ENCODE measurements at places on chromosomes 7 and 10.

GRCh38 chr10:26881600-26882331 is 21.0 kb upstream of the ABI1 start:
- peak; percentile 60 for DNase-seq

GRCh38 chr7:152050547-152050971 is 25.1 kb downstream of the GALNT11 start:
- DNase-seq: no peak

- no peak for DNase-seq
These were observed 130.9 kb downstream of the RSU1 start for GRCh38 chr10:16686054-16686902.

DNA sequence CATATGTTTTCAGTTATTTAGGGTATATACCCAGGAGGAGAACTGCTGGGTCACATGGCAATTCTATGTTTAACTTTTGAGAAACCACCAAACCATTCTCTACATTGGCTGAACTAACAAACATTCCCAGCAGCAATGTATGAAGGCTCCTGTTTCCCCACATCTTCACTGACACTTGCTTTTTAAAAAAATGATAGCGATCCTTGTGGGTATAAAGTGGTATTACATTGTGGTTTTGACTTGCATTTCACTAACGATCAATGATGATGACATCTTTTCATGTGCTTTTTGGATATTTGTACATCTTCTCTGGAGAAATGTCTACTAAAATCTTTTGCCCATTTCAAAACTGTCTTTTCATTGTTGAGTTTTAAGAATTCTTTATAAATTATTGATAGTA is 51.2 kb upstream of the ANAPC16 start:
- DNase-seq: no peak

GRCh38 chr7:157737151-157738065 is 400.6 kb downstream of the DNAJB6 start:
- no peak for DNase-seq

DNA sequence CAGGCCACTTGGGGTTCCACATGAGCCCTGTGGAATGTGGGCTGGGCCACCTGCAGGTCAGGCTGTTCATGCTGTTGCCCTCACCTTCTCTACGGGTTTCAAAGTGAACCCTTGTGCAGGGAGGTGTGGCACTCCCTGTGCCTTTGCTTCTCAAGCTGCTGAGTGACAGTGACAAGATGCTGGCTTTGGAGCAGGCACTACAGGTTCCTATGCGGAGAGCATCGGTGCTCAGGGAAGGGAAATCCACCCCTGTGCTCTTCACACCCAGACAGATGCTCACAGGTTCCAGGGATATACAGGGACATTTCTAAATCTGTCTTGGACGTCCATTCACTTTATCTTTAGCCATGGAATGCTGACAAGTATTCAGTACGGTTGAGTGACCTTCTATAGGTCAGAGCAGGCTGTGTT is 1005.0 kb downstream of the LRMDA start:
- no peak for DNase-seq

- DNase-seq: no peak
These were observed 61.6 kb downstream of the GRK5 start for GRCh38 chr10:119268871-119269506.

DNA sequence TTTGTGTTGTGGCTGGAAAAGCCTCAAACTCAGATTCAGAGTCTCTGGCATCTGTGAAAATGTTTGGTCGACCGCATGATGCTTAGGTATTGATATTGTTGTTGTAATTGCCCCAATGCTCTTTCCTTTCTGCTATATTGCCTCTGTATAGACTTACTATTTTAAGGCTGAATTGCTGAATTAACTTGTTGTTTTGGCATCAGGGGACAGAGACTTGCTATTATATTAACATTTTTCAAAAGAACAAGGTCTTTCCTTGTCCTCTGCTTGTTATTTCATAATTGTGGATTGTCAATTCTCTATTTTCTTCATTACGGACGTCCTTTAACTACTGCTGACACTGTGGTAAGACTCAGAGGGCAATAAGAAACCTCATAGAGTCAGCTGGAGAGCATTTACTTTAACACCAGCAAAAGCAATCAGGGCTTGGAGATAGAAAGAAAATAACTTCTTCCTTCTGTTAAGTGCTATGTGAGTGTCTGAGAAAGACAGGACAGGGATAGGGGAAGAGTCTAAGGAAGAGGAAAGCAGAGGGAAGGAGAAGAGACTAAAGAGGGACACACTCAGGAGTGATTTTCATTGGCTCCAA is 17.6 kb downstream of the CPED1 start:
- no peak for DNase-seq

DNA sequence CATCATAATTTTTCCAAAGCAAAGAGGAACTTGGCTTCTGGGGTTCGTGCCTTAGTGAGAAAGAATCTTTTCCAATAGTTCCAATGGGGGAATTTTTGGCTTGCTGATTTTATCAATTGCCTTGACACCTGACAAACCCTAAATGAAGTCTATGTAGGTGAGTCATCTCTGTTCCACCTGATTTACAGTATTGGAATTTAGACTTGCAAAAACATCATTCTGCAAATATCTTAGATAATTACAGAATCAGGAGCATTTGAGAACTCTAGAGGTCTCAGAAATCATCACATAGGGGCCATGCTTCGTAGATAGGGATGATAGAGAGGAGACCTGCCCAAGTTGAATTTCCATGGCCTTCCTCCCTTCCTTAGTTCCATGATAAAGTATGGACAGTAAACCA is 9.3 kb downstream of the SLC35G1 start:
- DNase-seq: no peak

DNA sequence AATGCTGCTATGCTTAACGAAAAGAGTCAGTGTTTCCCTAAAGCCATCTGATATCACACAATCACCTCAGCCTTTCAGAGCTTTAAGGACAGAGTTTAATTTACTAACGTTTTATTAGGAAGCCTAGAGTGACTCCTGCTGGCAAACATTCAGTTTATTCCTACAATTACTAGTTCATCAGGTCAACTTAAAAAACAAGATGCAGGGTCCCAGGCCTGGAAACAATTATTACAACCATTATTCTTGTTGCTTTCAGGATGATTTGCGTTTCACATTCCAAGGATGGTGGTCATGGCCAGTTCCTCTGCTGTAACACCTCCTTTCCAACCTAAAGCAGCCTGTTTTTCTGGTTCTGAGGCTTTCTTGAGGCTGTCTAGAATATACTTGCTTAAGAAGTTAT is 1.5 kb upstream of the FAM53B start:
- DNase-seq: peak; percentile 52

GRCh38 chr10:49761789-49762565 is at the start of gene OGDHL:
Gene OGDHL (minus strand): TSS chr10:49762323. CDS start chr10:49758592, 3,731 bp downstream.
- peak; percentile 49 for DNase-seq

GRCh38 chr7:107450970-107451369 is 18.9 kb upstream of the GPR22 start:
- no peak for DNase-seq

- DNase-seq: no peak
These were observed 20.3 kb downstream of the COL1A2 start for GRCh38 chr7:94414980-94415379.

DNA sequence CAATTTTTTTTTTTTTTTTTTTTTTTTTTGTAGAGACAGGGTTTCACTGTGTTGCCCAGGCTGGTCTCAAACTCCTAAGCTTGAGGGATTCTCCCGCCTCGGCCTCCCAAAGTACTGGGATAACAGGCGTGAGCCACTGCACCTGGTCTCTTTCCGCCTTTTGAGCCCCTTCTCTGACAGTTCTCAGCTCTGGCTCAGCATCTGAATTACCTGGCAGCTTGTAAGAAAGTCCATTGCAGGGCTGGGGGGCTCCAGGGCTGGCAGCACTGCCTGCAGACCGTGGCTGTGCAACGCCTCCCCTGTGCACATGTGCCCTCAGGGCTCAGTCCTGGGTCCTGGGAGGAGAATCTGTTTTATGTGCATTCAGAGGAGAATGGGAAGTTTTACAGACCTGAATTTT is 37.6 kb downstream of the VWA2 start:
- no peak for DNase-seq

GRCh38 chr10:104259999-104260774 is 5.5 kb downstream of the GSTO1 start:
- DNase-seq: peak; percentile 19

DNA sequence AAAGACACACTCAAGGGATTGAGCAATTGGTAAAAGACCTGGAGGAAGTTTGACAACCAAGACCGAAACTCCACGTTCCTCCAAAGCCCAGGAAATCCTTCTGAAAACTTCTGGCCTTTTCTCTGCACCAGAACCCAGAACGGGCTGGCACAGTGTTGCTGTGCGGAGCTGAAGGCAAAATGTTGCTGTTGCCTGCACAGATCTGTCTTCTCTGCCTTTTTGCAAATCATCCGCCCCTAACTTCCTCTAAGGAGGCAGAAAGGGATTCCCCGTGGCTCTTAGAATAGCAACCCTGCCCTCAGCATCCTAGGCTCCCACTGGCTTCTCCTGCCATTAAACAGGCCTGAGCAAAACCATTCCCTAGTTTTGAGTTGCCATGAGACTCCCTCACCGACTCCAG is 44.9 kb downstream of the FIGNL1 start:
- DNase-seq: no peak

- DNase-seq: peak; percentile 58
These were observed 335.8 kb downstream of the PRPF18 start for GRCh38 chr10:13922586-13922985.

DNA sequence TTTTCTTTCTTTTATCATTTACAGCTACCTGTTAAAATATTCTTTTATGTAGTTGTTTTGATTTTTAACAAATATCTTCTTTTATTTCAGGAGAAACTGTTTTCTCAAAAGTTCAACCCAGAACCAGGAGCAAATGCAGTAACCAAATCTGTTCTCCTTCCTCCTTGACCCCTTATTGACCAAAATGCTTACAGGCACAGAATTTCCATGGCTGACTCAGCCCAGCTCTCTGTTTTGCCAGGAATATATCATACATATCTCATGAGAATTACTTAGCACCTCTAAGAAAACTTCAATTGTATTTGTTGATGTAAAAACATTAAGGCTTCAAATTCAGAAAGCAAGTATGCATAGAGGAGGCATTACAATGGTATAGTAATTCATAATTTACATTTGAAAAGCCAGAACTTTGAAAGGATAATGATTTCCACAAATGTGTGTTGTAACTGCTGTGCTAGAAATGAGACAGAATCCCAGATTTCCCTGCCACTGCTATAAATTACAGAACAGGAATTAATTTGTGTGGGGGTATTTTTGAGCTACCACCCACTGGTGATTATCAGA is 2.2 kb downstream of the GSAP start:
- peak; percentile 36 for DNase-seq

DNA sequence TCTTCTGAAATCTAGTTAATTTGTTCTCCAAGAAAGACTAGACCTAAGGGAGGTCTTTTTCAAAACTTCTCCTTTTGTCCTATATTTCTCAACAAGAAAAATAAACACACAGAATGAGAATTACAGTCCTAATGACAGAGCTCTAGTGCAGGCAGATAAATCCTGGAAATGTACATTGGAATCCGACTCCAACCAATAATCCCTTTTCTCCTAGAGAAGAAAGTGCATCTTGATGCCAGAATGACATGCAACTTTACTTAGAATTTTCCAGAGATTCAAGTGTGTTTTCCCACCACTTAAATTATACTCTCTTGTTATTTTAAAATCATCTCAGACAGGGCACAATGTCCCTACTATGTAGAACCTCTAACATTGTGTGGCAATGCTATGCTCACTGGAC is 68.2 kb downstream of the MET start:
- no peak for DNase-seq

DNA sequence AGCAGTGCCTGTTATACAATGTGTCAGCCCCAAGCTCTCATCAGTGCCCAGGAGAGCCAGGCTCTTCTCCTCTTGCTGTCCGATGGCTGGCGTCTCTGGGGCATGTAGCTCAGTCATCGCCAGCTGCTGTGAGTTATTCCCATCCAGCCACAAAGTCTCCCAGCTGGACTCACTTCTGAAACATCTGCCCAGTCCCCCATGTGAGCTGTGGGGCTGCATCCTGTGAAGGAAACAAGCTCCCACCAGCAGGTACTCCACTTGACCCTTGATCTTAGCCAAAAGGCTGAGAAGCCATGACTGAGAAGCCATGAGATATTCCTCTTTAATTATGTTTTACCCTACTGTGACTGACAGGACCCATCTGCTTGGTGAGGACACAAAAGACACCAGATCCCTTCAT is 212.7 kb upstream of the IGFBP3 start:
- no peak for DNase-seq

GRCh38 chr10:103648251-103648635 is 154.7 kb downstream of the NEURL1 start:
- DNase-seq: no peak

DNA sequence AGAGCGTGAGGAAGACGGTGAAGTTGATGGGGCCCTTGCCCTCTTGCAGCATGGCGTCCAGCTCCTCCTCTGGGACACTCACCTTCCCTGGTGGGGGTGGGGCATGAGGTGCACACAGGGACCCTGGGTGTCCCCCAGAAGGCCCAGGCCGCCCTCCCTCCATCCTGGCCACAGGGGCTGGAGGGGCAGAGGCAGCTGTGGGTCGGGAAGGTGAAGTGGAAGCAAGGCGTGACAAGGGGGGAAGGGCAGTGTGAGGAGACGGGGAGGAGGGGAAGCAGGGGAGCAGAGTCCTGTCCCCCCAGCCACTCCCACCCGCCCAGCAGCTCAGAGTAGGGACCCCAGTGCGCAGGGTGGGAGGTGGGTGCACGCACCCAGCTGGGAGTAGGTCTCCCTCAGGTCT is 791 bp downstream of the MYL7 start:
- no peak for DNase-seq

- DNase-seq: peak; percentile 9
These were observed 58.8 kb upstream of the AGMO start for GRCh38 chr7:15620491-15621185.

- DNase-seq: no peak
These were observed 366.2 kb downstream of the PCDH15 start for GRCh38 chr10:54434782-54435181.

DNA sequence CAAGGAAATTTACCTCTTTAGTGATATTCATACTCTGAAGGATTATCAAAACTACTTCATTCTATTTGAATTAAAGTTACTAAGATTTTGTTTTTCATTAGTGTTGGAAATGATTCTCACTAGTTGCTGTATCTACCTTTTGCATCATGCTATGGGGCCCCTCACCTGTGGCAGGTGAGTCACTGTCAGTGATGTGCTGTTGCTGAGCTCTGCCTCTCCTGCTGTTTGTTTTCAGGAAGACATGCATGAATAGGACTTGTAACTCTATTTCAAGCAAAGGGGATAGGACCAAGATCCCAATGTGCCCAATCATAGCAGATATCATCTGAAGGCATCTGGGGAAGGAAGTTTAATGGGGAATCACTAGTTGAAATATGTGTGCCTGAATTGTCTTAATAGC is 57.4 kb upstream of the AGR3 start:
- no peak for DNase-seq

- no peak for DNase-seq
These were observed 8.9 kb upstream of the TMED4 start for GRCh38 chr7:44590910-44591309.

- no peak for DNase-seq
These were observed 96.7 kb upstream of the ADO start for GRCh38 chr10:62707810-62708209.

GRCh38 chr7:7452119-7452518 is 83.6 kb downstream of the COL28A1 start:
- DNase-seq: no peak

GRCh38 chr10:104076743-104077160 is 8.9 kb downstream of the COL17A1 start:
- peak; percentile 8 for DNase-seq

GRCh38 chr7:116710764-116711452 is 38.9 kb downstream of the MET start:
- DNase-seq: no peak

GRCh38 chr7:147510923-147511322 is 1079.6 kb upstream of the C7orf33 start:
- DNase-seq: peak; percentile 66

Data from EL (cell line).